Right renal cortex interstitium (tissue), 3 donors: ENCODE measurements at places on chromosomes 13 and 19.
A peak's percentile ranks its signal among the peaks of the same experiment; 100 is the strongest.

DNA sequence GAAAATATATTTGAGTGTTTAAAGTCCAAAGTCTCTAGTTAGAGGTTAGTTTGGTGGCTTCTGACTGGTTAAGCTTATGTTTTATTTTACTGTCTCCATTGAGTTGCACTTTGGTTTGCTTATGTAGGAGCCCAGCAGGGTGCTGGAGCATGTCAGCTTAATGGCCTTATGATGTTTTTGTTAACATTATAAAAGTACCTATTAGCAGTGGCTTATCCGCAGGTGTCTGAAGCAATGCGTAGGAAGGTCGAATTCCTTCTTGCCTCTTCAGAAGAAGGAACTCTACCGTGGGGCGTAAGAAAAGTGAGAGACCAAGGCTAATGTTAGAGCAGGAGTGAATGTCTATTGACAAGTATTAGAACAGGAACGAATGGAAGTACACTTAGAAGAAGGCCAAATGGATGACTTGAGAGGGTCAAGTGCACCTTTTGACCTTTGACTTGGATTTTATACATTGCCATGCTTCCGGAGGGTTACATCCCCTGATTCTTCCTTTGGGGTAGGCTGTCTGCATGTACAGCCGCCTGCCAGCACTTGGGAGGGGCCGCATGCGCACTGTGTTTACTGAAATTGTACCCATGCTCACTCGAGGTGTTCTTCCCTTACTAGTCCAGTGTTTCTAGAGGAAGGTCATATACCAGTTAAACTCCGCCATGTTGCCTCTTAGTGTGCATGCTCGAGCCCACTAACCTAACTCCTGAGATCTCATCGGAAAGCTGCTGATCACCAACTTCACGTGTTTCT lies 793.9 kb upstream of the PCDH9 start:
- no peak for DNase-seq

DNA sequence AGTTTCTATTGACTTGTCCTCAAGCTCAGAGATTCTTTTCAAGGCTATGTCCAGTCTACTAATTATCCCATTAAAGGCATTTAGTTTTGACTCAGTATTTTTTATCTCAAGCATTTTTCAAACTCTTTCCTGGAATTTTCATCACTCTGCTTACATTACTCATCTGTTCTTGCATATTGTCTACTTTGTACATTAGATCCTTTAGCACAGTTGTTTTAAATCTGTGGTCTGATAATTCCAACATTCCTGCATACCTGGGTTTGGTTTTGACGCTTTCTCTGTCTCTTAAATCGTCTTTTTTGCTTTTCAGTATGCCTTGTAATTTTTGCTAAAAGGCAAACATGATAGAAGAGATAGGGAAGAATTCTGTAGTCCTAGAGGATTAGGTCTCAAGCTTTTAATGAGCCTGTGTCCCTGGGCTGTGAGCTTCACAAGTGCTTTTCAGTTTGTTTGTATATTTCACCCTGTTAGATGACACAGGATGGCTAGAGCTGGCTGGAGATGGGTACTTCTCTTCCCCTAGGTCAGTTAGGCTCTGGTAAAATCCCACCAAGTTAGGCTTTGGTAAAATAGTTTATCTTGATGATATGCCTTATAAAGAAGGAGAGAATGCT lies 46.1 kb upstream of the GPC6 start:
- DNase-seq, result no peak

DNA sequence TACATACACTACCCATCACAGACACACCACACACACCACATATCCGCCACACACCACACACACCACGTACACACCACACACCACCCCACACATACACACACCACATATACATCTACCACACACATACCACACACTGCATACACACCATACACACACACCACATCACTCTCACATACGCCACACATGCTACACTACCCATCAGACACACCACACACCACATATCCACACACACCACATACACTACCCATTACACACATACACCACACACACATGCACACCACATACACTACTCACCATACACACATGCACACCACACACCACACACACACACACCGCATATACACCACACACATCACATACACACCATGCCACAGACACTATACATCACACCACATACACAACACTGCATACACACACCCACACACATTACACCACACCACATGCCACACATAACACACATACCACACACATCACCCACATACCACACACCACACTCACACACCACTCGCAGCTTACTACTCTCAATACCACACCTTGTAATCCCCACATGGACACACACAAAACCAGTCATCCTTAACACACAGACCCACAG lies 9.5 kb downstream of the ERFL start:
- no peak for DNase-seq

GRCh38 chr13:28817204-28817603 lies 2.9 kb upstream of the MTUS2 start:
- DNase-seq, result no peak

DNA sequence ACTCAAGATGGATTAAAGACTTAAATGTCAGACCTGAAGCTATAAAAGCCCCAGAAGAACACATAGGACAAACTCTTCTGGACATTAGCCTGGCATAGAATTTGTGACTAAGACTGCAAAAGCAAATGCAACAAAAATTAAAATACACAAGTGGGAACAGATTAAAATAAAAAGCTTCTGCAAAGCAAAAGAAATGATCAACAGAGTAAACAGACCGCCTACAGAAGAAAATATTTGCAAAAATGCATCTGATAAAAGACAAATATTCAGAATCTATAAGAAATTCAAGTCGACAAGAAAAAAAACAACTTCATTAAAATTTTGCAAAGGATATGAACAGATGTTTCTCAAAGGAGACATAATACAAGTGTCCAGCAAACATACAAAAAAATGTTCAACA lies 537.8 kb downstream of the SLITRK1 start:
- no peak for DNase-seq

- DNase-seq, result no peak
Measured at GRCh38 chr19:10643172-10643967, 10.8 kb upstream of the ILF3 start.

DNA sequence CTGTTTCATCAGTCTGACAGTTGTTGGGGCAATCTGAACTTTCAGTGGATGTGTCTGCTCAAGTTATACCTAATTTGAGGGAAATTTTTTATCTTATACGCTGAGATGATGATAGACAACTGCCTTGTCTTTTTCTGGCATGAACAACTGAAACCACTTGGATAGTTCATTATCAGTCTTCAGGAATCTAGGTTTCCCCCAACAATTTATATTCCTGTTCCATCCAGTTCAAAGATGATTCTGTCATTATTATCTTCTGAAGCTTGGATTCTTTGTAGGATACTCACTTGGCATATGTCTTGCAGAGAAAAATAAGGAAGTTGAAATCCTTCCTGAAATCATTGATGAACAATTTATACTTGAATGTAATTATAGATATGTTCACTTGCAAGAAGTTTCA lies 193.7 kb downstream of the LMO7 start:
- DNase-seq, result no peak

GRCh38 chr13:108895220-108895704 lies 265.9 kb downstream of the MYO16 start:
- no peak for DNase-seq

GRCh38 chr13:70253834-70254233 lies 145.6 kb upstream of the KLHL1 start:
- peak; percentile 6 for DNase-seq

- DNase-seq, result no peak
Measured at GRCh38 chr13:34863360-34864135, 78.5 kb upstream of the NBEA start.

DNA sequence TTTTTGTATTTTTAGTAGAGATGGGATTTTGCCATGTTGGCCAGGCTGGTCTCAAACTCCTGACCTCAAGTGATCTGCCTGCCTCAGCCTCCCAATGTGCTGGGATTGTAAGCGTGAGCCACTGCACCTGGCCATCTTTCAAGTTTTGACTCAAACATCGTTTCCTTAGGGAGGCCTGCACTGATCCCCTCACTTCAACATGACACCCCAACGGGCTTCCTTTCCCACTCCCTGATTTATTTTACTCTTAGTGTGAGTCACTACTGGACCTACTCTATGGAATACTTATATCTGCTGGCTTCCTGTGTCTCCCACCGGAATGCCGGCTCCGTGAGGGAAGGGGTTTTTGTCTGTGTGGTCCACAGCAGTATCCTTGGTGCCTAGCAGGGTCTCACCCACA lies 4.5 kb upstream of the ADAMTS10 start:
- no peak for DNase-seq

- DNase-seq, result no peak
Measured at GRCh38 chr13:26441476-26441875, 116.0 kb upstream of the WASF3 start.
